EL (cell line): ENCODE measurements at places on chromosomes 12 and 14.

DNA sequence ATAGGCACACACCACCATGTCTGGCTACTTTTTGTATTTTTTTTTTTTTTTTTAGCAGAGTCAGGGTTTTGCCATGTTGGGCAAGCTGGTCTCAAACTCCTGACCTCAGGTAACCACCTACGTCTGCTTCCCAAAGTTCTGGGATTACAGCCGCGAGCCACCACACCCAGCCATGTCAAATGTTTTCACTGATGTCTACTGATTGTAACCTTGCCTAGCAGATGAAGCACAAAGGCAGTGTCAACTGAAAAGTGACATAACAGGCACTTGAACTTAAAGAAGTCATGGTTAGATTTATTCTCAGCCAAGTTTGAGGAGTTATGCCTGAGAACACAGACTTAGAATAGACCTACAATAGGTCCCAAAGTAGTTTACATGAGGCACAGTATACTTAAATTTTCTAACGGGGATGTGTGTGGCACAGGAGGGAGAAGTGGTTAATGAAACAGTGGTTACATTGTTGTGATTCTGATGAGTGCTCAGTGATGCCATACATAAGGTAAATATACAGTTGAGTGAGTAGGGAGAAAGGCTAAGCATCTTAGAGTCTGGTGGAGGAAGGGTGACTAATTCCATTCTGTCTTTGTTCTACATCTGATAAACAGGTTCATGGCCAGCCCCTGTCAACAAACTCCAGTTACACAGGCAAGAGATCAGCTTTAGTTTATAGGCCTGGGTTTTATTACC is 12.6 kb upstream of the RNASE4 start:
- no peak for DNase-seq

DNA sequence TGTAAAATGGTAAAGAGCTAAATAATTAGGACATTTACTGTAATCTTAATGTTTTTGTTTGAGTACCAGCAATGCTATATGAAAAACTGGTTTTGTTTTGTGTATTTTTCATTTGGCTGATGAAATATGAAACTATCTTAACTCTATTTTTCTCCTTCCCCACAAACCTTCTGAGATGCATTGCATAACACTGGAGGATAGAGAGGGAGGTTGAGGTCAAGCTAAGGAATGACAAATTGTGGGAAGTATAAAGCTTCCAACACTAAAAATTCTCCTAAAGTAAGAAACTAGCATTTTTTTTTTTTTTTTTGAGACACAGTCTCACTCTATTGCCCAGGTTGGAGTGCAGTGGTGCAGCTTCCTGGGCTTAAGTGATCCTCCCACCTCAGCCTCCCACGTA is 31.5 kb upstream of the SRP54 start:
- DNase-seq: peak; percentile 13

DNA sequence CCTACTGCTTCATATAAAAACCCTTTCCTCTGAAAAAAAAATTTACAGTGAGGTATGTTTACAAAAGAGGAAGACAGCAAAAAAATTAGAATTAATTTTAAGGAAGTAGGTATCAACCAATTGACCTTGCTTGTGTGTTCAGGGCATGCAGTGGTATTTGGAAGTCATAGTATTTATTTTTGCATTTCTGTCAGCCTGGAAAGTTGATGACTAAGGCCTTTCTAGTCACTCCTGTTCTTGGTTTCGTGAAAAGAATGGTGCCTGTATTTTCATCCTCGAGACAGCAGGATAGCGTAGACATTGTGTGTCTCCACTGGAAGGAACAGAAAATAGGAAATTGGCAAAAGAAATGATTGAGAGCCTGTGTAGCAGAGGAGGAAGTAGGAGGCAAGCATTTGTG is 24.5 kb downstream of the SLC16A7 start:
- no peak for DNase-seq

DNA sequence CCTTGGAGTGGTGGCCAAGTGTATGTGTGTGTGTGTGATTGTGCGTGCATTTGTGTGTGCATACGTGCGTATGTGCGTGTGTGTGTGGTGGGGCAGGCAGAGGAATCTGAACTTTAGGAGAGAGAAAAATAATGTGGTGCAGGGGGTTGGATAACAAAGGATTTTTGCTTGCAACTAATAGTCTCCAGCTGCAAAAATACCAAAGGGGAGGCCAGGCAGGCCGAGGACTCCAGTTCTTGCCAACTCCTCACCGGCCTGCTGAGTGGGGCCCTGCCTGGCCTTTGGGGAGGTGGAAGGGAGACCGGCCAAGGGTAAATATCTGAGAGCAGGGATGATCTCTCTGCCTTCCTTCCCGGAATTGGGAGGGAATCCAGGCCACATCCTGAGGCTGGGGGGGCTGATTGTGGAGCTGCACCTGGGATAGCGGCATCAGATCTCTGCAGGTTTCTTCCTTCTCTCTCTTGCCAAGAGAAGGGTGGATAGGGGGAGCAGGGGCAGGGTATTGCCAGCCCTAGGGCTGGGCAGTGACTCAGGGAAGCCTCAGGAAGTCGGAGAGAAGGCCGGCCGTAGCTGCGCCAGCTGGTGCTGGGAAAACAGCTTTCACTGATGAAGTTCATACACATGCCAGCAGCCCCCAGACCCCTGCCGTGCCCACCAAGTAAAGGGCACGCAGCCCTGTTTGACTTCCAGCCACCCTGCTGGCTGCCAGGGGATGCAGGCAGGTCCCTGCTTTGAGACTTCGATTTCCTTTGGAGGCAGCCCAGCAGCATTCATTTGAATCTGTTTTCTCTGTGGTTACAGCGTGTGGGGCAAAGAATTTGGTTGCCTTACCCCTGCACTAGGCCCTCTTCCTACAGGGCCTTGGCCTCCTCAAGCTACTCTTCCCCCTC is 4.6 kb upstream of the LRP1-AS start:
- DNase-seq: peak; percentile 77
